Aorta (tissue), 5 donors: ENCODE measurements at places on chromosomes 12 and 14.
A peak's percentile ranks its signal among the peaks of the same experiment; 100 is the strongest.

GRCh38 chr14:21699551-21699950, 25.9 kb upstream of the OR4E1 start:
- no peak for DNase-seq

DNA sequence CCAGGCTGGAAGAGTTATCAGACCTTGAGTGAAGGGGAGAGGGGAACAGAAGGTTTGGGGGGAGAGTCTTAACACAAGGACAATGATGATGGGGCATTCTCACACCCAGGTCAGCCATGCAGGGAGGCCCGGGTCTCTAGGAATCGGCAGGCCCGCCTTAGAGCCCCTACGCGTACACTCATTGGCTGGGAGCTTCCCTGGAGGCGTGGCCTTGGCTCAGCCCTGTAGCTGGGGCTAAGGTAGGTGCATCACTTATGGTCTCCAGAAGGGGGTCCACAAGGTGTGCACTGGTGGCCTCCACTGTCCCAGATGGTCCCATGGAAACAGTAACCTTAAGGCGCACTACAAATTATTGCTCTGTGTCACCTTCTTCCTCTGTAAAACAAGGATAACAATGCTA, 660.1 kb downstream of the MED13L start:
- no peak for DNase-seq

DNA sequence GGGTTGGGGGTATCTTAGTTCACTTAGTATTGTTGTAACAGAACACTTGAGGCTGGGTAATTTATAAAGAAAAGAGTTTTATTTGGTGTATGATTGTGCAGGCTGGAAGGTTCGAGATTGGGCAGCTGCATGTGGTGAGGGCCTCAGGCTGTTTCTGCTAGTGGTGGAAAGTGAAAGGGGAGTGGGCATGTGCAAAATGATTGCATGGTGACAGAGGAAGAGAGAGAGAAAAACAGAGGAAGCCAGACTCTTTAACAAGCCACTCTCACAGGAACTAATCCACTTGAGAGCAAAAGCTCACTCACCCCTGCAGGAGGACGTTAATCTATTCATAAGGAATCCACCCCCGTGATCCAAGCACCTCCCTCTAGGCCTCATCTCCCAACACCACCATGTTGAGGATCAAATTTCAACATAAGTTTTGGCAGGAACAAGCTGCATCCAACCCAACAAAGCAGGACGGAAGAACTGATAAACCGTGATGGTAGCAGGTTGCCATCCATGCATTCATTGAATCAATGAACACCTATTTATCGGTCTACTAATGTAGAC, 165.0 kb upstream of the GZMB start:
- DNase-seq, result no peak

DNA sequence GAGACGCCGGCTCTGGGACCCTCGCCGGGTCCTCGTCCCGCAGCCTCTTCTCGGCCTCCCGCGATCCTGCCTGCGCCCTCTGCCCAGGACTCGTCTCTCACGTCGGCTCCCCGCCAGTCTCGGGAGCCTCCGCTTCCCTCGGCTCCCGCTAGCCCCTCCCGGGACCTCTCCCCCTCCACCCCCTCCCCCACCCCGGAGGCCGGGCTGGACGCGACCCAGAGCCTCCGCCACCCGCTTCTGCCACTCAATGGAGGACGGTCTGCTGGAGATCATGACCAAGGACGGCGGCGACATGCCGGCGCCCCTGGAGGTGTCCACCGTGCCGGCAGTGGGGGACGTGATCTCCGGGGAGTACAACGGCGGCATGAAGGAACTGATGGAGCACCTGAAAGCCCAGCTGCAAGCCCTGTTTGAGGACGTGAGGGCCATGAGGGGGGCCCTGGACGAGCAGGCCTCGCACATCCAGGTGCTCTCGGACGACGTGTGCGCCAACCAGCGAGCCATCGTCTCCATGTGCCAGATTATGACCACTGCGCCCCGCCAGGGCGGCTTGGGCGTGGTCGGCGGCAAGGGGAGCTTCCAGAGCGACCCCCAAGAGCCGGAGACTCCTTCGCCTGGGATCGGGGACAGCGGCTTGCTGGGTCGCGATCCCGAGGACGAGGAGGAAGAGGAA, 568 bp downstream of the CCDC184 start:
- DNase-seq, result no peak

DNA sequence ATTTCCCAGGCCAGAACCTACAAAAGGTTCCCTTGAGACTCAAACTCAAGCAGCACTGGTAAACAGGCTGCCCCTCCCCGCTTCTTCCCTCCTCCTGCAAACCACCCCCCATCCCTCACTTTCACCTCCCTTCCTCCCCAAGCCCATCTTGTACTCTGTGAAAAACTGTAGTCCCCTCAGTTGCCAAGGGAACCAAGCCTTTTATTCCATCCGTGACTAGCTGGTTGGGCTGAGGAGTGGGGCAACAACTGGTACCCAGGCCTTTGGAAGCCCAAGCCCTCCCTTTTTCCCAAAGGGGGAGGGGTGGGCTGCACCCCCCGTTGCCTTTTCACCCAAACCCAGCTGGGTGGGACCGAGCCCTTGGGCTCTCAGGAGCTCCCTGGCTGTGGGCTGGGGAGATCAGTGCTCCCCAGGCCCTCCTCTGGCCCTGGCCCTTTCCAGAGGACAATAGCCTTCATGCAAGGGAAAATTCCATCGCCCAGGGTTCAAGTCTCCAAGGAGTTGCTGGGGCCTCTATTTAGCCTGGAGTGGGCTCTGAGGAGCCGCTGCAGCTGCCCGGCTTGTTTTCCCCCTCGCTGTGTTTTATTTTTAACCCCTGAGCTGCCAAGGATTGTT, 61.9 kb downstream of the ZFP36L1 start:
- DNase-seq, result no peak

DNA sequence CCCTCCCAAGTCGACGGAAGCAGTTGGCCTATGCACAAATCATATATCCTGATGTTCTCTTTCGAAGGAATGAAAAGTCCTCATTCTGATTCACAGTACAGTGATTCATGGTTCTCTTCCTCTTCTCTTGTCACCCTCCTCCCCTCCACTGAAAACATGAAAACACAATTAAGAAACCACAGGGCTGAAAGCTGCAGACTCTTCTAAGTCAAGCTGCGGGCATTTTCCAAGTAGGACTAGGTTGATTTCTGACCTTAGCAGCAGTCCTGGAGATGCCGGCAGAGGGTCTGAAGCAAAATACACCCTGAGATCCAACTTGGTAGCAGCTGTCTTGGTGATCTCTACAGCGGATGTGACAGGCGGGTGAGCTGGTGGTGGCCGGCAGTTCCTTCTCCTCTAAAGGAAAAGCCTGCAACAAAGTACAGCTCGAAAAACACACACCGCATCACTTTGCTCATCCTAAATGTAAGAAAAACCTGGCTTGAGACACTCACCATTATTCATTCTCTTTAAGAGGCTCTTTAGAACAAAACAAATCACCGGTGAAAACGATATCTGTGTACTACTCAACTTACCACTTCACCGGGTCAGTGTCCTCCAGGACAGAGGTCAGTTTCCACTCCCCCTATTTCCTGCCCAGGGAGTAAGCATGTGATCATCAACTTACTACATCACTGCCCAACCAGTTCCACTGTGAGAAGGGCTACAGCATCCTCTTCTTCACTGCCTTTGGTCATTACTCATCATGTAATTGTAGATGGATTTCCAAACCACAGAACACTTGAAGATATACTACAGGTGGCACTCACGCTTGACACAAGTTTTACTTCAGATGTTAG, 6.0 kb downstream of the TMCC3 start:
- DNase-seq, result no peak

- DNase-seq, result no peak
These were observed 28.4 kb upstream of the MON2 start for GRCh38 chr12:62438098-62438692.

DNA sequence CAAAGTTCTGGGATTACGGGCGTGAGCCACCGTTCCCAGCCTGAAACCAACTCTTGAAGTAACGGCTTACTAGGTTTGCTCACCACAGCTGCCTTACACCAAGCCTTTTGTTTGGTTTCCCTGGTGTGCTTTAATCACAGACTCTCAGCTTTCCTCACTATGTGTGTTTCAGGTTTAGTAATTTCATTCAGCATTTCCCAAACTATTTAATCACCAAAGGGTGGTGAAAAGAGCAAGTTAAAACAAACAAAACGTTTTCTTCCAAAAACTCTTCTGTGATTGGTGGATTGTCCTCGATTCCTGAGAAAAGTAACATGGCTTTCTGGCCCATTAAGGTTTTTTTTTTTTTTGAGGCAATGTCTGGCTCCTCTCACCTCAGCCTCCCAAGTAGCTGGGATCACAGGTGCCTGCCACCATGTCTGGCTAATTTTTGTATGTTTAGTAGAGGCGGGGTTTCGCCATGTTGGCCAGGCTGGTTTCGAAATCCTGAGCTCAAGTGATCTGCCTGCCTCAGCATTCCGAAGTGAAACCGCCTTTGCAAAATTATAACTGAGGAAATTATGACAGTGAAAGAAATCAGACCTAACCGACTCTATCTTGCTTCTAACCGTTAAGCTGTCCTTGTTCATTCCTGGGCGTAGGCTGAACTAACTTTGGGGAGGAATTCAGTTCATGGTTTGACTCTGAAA, 1.5 kb upstream of the ZFYVE26 start:
- DNase-seq, result no peak

DNA sequence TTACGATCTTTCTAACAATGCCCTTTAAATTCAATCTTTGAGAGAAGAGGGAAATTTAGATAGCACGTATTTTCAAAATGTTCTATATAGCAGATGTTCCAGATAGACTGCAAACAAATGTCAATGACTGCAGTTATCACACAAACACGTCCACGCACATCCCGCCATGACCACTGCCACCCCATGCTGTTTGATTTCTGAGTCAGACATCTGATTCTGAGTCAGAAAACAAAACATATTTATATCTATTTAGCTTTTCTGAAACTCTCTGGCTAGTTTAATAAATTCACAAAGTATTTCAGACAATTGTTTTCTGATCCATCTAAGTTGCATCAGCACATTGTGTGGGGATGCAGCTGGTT, 105.9 kb upstream of the BCAT1 start:
- no peak for DNase-seq

GRCh38 chr12:92223481-92223880, 77.8 kb upstream of the BTG1 start:
- DNase-seq, result no peak

DNA sequence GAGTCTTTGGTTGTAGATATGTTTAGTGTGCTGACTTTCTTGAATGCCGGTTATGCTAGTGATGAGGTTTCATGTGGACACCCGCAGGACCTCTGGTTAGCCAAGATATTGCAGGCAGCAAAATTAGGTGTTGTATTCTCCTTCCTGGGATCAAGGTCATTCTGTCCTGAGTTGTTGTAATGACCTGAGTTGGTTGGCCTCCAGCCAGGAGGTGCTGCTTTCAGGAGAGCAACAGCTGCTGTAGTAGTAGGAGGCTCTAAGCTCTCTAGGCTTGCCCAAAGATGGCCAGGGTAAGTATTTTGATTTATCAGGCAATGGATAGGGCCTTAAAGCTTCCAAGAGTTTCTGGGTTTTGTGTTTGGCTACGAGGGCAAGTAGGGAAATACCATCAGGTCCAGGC, 56.0 kb upstream of the BDKRB2 start:
- DNase-seq, result no peak

- DNase-seq, result no peak
These were observed 1.6 kb downstream of the TXNDC16 start for GRCh38 chr14:52550661-52551060.

DNA sequence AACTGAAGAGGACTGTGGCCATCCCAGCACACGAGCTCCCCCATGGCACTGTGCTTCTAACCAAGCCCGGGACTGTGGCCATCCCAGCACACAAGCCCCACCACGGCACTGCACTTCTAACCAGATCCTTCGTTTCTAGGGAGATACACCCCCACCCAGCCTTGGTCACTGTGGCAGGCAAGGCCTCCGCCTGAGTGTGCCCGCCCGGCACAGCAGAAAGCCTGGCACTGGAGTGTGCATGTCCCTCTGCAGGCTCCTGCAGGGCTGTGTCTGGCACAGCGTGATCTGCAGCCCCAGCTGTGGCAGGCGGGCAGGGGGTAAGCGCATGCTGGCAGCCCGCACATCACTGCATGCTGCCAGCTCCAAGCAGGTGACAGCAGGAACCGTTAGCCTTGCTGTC, 49.8 kb downstream of the CCDC85C start:
- no peak for DNase-seq

GRCh38 chr12:89469361-89469760, 55.2 kb downstream of the GALNT4 start:
- no peak for DNase-seq

GRCh38 chr14:24136684-24137528, 912 bp downstream of the PSME1 start:
- DNase-seq, result peak; percentile 36

DNA sequence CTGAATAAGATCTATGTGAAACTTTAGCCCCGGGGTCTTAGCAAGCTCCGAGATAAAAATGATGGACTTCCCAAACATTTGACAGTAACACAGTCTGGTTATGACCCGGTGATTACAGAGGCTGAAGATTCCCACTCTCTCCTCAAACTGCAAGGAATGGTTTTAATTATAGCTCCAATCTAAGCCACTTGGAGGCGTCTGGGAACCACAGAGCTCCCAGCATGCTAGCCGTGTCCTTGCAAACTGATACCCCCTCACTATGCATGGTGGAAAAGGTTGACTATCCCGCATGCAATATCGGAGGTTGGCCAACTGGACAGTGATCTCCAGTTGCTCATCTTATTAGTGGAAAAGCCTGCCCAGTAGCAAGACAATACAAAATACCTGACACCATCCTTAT, 76.5 kb upstream of the GRIN2B start:
- no peak for DNase-seq

DNA sequence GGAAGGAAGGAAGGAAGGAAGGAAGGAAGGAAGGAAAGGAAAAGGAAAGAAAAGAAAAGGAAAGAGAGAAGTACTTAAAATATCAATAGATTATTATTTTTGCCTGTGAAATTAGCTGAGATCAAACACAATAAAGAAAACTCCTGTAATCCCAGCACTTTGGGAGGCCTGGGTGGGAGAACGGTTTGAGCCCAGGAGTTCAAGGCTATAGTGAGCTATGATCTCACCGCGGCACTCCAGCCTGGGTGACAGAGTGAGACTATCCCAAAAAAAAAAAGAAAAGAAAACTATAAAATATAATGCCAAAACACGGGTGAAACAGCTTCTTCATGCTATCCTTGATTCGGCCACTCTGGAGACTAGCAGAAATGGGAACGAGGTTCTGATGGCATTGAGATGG, 26.2 kb upstream of the CKAP4 start:
- DNase-seq, result no peak

DNA sequence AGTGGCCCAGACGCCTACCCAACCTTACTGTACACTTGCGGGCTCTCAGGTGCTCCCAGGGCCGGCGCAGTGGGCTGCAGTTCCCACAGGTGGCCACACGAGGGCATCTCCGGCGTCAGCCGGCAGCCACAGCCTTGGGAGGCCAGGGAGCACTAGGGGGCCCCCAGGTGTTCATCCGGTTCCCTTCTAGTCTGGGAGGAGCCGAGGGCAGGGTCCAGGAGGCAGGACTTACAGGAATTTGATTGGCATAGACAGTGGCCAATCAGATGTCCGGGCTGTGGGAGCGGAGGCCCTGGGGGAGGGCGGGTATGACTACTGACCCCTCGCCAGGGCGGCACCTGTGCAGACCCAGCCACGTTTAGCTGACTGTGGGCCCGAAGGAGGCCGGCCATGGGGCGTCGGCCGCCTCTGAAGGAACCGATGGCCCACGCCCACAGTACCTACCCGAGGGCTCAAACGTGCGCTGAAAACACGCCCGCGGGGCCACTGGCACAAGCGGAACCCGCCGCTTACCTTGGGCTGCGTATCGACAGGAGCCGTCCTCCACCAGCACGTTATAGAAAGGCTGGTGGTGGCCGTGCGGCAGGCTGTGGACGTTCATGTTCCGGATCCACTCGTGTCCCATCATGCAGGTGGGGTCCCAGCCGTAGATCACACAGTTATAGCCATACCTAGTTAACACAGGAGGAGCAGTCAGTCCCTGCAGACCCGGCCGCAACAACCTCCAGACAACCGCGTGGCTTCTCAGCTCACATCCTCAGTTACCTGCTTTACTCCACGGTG, 34.8 kb downstream of the FBXO21 start:
- peak; percentile 49 for DNase-seq
